ENCODE measurements at places on chromosomes 7 and 10. TPM values are rescaled to one million over a fixed set of nuclear protein-coding genes. Genes with fewer than 3 reads are reported as not detected.

Gene CCDC186
- 40.4 TPM for total RNA-seq

Gene SHH
- 0.32 TPM for total RNA-seq

Gene UNCX
- not detected for total RNA-seq

Gene GALNT17
- total RNA-seq = 46.7 TPM

Gene ZNF679
- total RNA-seq = not detected

Gene CYP3A4
- not detected for total RNA-seq

Gene CAMK2B
- 16.9 TPM for total RNA-seq

Gene GPNMB
- 49.9 TPM for total RNA-seq

DNA sequence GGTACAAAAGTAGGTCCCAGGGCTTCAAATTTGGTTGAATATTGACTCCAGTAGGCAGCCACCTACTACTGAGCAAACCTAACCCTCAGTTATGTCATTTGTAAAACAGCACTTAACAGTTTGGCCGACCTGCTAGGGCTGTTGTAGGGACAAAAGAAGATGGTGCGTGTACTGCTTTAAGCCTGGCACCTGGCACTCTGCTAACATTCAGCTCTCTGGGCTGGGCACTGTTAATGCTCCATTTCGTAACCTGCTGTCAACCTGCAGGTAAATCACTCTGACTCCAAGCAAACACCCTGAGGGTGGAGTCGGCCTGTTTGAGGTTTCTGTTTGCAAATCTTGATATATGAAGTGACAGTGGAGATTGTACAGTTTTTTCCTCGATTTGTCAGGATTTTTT is 7.2 kb downstream of the ZKSCAN1 start:
- H3K4me1 ChIP-seq = peaks cover 26% of the 10 kb centered on the region
- DNase-seq = peak; percentile 96
- H3K27ac ChIP-seq = peak overlapping the region; percentile 100
- no peak overlapping the region for H3K4me3 ChIP-seq
- H3K27me3 ChIP-seq = no peaks in the 10 kb centered on the region

- H3K27ac ChIP-seq = no peak within 1 kb of the TSS
- H3K4me3 ChIP-seq = peak within 1 kb of the TSS; percentile 16
- DNase-seq = no peak
Observed at GRCh38 chr10:107163881-107164861, at the start of gene SORCS1. TSS of gene SORCS1 (minus strand) at chr10:107164706.

DNA sequence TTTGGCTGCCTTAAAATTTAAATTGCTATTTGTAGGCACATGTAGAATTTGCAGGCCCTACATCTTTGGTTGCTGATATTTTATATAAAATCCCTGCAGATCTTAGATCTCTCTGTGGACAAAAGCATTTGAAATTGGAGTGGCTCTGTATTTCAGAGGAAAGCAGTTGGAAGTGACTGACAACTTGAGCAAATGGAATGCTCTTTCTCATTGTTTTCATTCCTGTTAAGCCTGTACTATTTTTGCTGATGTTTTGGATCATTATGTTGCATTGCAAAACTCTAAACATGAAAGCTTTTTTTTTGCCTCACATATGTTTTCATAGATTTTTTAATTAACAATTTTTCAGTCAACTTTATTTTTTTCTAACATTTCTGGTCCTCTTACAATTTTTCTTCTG is 251.2 kb upstream of the MDFIC start:
- H3K27me3 ChIP-seq = no peaks in the 10 kb centered on the region
- no peak overlapping the region for H3K27ac ChIP-seq
- no peak for DNase-seq
- no peak overlapping the region for H3K4me3 ChIP-seq
- H3K4me1 ChIP-seq = no peaks in the 10 kb centered on the region

DNA sequence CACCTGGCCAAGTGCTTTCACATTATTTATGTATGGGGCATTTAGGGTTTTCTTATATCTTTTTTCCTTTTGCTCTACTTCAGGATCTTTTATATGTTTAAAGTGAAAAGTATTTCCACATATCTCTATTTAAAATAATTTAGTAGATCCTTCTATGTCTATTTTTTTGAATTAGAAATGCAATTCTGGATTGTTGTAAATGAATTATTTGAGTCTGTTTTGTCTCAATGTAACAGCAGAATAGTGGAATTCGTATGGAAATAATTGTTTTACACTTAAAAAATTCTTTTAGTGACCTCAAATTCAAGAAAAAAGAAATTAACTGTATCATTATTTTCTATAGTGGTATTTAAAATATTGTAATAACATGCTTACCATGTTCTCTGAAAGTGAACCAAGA is 126.5 kb upstream of the HDAC9 start:
- H3K27me3 ChIP-seq = no peaks in the 10 kb centered on the region
- H3K36me3 ChIP-seq = no peaks in the 10 kb centered on the region
- no peak overlapping the region for H3K27ac ChIP-seq
- no peak for DNase-seq
- no peaks in the 10 kb centered on the region for H3K4me1 ChIP-seq

GRCh38 chr10:17006631-17007417 is 122.8 kb downstream of the CUBN start:
- H3K27ac ChIP-seq = no peak overlapping the region
- H3K27me3 ChIP-seq = no peaks in the 10 kb centered on the region
- no peaks in the 10 kb centered on the region for H3K36me3 ChIP-seq

GRCh38 chr7:135251496-135252391 is 18.1 kb downstream of the STRA8 start:
- H3K27ac ChIP-seq = no peak overlapping the region
- H3K4me3 ChIP-seq = no peak overlapping the region
- H3K27me3 ChIP-seq = no peaks in the 10 kb centered on the region
- DNase-seq = no peak

DNA sequence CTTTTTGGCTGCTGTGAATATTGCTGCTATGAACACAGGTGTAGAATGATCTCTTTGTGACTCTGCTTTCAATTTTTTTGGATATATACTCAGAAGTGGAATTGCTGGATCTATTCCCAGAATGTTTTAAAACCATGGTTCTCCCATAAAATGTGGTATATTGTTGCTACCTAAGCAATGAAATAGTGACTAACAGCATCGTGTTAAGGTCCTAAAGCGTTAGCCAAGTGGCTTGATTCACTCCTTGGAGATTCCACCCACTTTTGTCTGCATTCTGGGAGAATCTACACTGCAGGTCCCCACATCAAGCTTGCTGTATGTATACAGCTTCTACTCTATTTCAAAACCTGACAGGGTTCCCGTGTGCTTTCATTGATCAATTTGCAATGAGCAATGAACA is 105.6 kb downstream of the CDK6 start:
- no peaks in the 10 kb centered on the region for H3K4me1 ChIP-seq
- no peak overlapping the region for H3K27ac ChIP-seq
- H3K27me3 ChIP-seq = no peaks in the 10 kb centered on the region
- no peak overlapping the region for H3K4me3 ChIP-seq
- H3K36me3 ChIP-seq = no peaks in the 10 kb centered on the region

- no peak overlapping the region for H3K27ac ChIP-seq
- H3K27me3 ChIP-seq = no peaks in the 10 kb centered on the region
- H3K4me1 ChIP-seq = no peaks in the 10 kb centered on the region
- DNase-seq = no peak
- no peak overlapping the region for H3K4me3 ChIP-seq
Observed at GRCh38 chr10:26457088-26457487, 18.9 kb downstream of the APBB1IP start.

- no peaks in the 10 kb centered on the region for H3K27me3 ChIP-seq
- no peaks in the 10 kb centered on the region for H3K36me3 ChIP-seq
- no peak overlapping the region for H3K27ac ChIP-seq
- no peak for DNase-seq
- H3K4me3 ChIP-seq = no peak overlapping the region
- no peaks in the 10 kb centered on the region for H3K4me1 ChIP-seq
Observed at GRCh38 chr7:66236713-66237303, 31.7 kb downstream of the TPST1 start.

DNA sequence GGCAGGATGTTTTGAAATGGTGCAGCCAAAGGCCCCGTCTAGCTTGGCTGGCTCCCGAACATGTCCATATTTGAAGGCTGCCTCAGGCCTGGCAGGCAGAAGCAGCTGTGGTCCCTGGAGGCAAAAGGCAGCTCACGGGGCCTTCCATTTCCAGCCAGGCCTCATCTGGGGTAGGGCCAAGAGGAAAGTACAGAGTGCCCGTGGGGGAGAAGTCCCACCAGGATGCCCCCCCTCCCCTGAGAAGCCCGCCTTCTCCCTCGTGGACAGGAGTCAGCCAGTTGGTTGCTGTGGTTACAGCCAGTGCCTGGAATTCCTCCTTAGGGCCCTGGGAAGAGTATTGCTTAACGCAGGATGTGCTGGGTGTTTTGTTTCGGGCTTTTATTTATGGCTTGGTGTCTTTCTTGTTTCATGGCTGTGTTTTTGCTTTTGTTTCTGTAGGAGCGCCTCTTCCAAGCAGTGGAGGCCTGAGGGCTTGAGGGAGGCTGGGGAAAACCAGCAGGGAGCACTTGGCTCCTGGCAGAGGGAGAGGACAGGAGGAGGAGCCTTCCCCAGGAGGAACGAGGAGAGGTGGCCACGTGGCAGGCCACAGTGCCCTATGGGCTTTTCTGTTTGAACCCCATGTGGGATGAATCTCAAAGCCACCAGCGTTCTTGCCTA is 45.4 kb downstream of the CHST3 start:
- H3K4me1 ChIP-seq = peaks cover 20% of the 10 kb centered on the region
- H3K27ac ChIP-seq = peak overlapping the region; percentile 82
- H3K4me3 ChIP-seq = no peak overlapping the region
- no peaks in the 10 kb centered on the region for H3K27me3 ChIP-seq

DNA sequence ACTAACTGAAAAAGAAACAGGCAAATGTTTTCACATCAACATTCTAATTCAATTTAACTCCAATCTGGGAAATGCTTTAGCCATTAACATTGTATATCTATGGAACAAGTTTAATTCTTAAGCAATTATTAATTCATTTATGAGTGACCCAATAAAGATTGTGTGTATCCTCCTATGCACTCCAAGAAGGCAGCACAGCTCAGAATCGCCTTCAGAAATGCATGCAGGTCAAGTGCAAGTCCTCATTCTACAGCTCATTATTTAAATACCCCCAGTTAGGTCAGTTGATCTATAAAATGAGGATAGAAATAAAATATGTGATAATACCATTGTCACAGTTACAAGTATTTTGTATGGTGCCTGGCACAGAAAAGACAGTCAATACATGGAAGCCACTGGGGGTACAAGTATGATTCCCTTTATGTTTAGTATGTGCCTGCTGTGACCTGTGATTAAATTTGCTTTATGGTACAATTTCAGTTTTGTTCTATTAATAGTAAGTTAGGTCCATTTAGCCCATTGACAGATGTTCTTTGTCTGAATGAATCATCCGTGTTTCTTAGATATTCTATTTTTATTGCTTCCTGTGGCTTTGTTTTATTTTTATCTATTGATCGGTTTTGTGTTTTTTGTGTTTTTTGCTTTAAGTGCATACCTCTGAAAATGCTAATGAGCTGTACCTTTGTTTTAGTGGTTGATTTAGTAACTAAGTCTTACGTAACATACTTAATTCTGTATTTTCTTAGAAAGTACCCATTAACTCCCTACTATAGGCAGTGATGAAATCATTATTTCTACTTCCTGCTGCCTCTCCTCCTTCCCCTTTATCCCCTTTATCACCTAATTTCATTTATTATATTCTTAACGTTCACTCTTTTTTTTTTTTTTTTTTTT is 42.8 kb downstream of the CPXM2 start:
- no peak for DNase-seq
- no peaks in the 10 kb centered on the region for H3K27me3 ChIP-seq
- no peak overlapping the region for H3K27ac ChIP-seq
- no peak overlapping the region for H3K4me3 ChIP-seq
- H3K4me1 ChIP-seq = no peaks in the 10 kb centered on the region
- H3K36me3 ChIP-seq = no peaks in the 10 kb centered on the region

GRCh38 chr10:52297747-52298146 is 16.3 kb upstream of the DKK1 start:
- H3K27me3 ChIP-seq = no peaks in the 10 kb centered on the region
- no peak for DNase-seq
- H3K4me1 ChIP-seq = no peaks in the 10 kb centered on the region
- no peak overlapping the region for H3K4me3 ChIP-seq
- no peaks in the 10 kb centered on the region for H3K36me3 ChIP-seq

DNA sequence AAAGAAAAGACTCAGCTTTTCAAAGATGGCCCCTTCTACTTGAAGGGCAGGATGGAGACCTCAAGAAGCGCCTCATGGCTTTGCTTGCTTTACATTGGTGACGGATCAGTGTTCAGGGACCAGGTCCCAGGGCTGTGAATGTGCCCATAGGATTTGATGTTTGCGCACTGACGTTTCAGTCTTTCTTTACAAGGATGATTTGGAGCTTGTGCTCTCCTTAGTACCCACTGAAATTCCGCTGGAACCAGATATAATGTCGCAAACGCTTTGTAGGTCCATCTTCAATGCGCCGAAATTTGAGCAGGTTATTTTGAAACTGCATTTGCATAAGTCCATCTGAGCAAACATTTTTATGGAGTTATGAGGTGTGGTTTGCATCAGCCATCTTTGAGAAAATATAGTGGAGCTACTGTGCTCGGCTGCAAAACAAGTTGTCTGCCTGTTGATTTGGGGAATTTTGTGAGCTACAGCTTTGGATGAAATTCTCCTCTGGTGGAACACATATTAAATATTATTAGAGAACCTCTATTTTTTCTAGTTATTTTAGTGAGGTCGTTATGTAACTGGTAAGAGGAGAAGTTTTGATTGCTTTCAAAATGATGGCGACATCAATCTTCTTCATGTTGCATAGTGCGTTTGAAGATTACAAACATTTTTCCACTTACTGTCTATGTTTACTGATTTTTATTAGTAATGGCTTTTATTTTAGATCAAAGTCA is 2.4 kb downstream of the RBM20 start:
- no peak overlapping the region for H3K27ac ChIP-seq
- no peak for DNase-seq
- no peaks in the 10 kb centered on the region for H3K36me3 ChIP-seq
- peaks cover 33% of the 10 kb centered on the region for H3K27me3 ChIP-seq
- H3K4me3 ChIP-seq = no peak overlapping the region

DNA sequence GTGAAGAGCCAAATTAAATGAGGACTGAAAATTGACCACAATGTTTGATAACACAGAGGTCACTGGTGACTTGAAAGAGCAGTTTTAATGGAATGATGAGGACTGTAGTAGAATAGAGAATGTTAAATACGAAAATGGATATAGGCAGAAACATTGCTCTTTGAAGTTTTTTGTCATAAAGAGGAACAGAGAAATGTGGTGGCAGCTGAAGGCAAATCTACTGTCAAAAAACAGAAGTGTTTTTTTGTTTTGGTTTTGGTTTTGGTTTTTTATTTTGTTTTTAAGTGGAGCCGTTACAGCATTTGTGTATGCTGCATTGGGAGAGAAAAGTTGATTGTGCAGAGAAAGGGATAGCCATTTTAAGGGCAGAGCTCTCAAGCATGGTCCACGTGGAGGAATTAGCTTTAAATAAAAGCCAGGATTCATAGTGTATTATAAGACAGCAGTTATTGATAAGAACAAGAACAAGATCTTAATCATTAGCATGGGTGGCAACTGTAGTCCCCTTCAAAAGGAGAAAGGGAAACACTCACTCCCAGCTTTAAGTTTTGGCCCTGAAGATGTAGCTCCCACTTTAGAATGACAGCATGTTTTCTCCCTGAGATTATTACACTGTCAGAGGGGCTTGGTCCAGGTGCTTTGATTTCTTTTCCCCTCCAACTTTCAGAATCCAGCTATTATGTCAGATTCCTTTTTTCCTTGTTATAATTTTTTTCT is 156.7 kb upstream of the BET1 start:
- H3K27ac ChIP-seq = no peak overlapping the region
- H3K4me3 ChIP-seq = no peak overlapping the region
- no peak for DNase-seq
- H3K4me1 ChIP-seq = no peaks in the 10 kb centered on the region
- H3K27me3 ChIP-seq = no peaks in the 10 kb centered on the region
- no peaks in the 10 kb centered on the region for H3K36me3 ChIP-seq

All from prostate gland (tissue), 2 donors.